Right lung (tissue), 10 donors: ENCODE measurements at places on chromosomes 16 and 17. TPM values are rescaled to one million over a fixed set of nuclear protein-coding genes. Genes with fewer than 3 reads are reported as not detected.

Gene GRAPL
- 6.1 TPM for polyA plus RNA-seq

DNA sequence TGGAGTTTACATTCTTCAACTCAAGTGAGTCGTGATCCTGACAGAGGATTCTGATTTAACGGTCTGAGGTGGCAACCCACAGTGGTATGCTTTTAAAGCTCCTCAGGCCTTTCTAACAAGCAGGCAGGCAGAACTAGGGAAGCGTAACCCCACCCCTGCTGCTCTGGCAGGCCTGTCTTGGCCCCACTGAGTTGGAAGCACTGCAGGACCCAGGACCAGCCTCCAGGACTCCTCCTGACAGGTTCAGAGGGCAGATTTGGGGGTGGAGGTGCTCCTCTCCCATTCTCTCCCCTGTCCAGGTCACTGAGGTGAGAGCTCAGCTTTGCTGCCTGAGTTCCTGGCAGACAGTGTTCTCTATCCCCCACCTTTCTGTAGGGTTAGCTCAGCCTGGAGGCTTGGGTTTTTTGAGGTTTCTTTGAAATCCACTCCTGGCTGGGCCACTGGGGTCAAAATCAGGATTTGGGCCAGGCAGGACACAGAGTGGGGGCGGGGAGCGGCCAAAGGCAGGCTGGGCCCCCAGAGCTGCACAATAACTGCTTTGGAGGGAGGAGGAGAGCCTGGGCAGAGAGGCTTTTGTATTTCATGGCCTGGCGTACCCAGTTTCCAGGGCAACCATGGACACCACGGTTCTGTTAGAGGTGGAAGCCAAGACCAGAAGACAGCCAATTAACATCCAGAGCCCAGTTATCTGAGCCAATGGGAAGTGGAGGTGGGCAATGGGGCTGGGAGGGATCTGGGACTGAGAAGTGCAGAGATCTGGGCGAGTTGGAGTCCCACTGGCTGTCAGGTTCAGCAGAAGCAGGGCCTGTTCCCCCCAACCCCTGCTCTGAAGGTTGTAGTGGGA is 9.5 kb downstream of the MRPL27 start:
- no peak for DNase-seq

- no peak for DNase-seq
Observed at GRCh38 chr17:45905814-45906213, 11.5 kb downstream of the MAPT start.

GRCh38 chr17:43356450-43356849 is 42.3 kb upstream of the ARL4D start:
- no peak for DNase-seq

DNA sequence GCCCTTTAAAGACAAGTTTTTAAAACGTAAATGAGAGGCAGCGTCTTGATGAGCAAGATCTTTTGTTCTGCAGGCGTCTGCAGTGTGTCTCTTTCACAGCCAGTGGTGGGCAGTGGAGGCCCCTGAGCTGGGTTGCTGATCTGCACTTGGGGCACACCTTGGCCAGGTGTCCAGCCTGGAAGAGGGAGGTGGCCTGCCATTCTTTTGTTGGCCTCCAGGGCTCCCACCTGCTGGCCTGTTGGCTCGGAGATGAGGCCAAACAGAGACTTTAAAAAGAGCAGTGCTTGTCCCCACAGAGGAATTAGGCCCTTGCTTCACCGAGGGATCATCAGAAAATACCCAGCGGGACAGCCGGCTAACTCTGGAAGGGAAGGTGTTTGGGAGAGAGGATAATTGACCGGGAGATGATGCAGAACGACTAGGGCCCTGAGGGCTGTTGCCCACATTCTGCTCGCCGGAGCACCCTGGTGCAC is 145.9 kb upstream of the PLCG2 start:
- DNase-seq, result no peak

DNA sequence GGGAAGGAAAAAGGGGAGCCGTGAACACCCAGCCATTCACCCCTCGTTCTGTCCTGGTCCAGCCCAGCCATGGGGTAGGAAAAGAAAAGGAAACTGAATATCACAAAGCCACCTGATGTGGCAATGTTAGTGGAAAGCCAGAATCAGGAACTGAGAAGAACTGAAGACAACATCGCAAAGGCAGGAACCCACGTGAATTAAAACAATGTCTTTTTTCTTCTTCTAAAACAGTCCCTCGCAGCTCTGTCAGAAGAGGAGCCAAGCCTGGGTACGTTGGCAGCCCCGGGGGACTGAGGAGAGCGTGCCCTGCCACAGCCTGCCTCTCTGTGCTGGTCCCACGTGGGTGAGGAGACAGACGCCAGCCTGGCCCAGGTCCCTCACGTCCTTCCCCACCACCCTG is 55.0 kb downstream of the ZNF423 start:
- no peak for DNase-seq
